DMS153 (cell line): ENCODE measurements at places on chromosomes 1 and 21.

DNA sequence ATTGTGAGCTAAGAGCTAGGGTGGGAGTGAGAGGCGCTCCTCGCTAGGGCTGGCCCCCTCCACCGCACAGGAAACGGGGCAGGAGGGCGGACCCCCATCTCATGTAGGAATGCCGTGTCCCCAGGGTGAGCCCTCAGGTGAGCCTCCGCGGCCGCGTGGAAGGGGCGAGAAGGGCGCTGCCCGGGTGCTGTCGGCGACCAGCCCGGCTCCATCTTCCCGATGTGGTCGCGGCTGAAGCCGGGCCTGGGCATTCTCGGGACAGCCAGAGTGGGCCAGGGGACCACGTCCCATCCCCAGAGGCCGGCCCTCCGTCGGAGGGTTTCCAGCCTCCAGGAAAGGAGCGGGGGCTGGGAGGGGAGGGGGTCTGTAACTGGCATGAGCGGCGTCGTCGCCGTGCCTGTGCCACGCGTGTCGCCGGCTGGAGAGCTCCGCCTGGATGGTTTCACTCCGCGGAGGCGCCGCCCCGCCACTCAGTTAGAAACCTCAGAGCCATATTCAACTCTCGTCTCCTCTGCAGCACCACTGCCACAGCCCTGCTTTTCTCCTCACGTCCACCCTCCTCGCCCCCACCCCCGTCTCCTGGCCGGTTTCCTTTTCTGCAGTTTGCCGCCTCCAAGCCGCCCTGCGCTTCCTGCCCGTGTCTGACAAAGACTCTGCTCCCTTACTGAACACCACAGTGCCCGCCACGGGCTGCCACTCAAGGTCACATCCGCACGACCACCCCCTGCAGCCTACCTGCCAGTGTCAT is at the start of gene TMEM269:
TMEM269 (plus strand) TSS at position 46 of the 748 bp plus-strand sequence. CDS start 4,903 bp downstream, outside the sequence.
- DNase-seq = no peak

GRCh38 chr1:186286615-186287315 is 88.3 kb downstream of the TPR start:
- no peak for DNase-seq

GRCh38 chr1:200150006-200150405 is 122.5 kb downstream of the NR5A2 start:
- no peak for DNase-seq

- no peak for DNase-seq
Measured at GRCh38 chr1:33118274-33118673, 37.3 kb downstream of the AZIN2 start.

GRCh38 chr1:203128716-203129500 is 1.4 kb downstream of the ADORA1 start:
- no peak for DNase-seq

GRCh38 chr1:147785794-147786506 is 25.5 kb upstream of the GJA5 start:
- no peak for DNase-seq

DNA sequence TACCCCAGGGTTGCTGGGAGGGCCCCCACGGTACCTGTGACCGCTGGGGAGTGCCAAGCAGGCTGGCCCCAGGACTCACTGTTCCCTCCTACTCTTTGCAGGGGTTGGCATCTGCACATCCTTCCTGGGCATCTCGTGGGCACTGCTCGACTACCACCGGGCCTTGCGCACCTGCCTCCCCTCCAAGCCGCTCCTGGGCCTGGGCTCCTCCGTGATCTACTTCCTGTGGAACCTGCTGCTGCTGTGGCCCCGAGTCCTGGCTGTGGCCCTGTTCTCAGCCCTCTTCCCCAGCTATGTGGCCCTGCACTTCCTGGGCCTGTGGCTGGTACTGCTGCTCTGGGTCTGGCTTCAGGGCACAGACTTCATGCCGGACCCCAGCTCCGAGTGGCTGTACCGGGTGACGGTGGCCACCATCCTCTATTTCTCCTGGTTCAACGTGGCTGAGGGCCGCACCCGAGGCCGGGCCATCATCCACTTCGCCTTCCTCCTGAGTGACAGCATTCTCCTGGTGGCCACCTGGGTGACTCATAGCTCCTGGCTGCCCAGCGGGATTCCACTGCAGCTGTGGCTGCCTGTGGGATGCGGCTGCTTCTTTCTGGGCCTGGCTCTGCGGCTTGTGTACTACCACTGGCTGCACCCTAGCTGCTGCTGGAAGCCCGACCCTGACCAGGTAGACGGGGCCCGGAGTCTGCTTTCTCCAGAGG is 6.8 kb downstream of the XKR8 start:
- no peak for DNase-seq

DNA sequence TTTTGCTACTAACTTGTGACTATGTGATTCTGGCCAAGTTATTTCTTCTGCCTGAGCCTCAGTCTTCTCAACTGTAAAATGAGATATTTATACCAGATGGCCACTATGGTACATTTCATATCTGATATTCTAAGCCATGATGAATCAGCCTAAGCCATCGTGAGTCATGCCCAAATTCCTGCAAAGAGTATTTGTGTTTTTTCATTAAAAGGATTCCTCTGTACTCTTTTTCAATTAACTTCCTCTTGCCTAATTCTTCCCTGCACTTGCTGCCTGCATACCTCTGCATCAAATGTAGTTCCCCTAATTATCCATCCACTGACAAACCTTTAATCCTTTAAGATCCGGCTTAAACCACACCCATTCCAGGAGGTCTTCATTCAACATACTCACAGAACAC is 575.1 kb upstream of the BEND5 start:
- DNase-seq = no peak
